ENCODE measurements at places on chromosomes 4 and X.

- DNase-seq, result no peak
Observed at GRCh38 chr4:2852481-2852921, 8.9 kb downstream of the ADD1 start.

GRCh38 chr4:5018096-5018495 is 1.2 kb downstream of the CYTL1 start:
- no peak for DNase-seq

DNA sequence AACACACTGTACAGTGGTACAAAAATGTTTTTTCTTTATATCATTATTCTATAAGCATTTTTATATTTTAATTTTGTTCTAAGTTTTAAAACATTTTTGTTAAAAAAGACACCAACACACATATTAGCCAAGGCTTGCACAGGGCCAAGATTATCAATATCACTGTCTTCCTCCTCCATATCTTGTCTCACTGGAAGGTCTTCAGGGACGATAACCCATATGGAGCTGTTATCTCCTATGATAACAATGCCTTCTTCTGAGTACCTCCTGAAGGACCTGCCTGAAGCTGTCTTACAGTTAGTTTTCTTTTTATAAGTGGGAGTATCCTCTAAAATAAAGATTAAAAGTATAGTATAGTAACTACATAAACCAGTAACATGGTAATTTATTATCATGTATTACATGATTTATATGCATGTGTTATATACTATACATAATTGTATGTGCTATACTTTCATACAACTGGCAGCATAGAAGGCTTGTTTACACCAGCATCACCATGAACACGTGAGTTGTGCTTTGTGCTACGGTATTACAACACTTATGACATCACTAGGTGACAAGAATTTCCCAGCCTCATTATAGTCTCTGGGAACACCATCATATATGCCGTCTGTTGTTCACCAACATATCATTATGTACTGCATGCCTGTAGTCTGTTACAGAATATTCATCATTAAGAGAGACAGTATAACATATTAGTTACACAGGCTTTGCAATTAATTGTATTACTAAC is 90.7 kb downstream of the WDFY3 start:
- DNase-seq, result no peak

GRCh38 chr4:1676605-1677525 is 7.2 kb downstream of the FAM53A start:
- DNase-seq, result no peak

GRCh38 chr4:100189820-100190642 is at the start of gene DDIT4L:
Gene DDIT4L (minus strand): TSS chr4:100190468. CDS start chr4:100189983, 485 bp downstream.
- DNase-seq, result peak; percentile 22

DNA sequence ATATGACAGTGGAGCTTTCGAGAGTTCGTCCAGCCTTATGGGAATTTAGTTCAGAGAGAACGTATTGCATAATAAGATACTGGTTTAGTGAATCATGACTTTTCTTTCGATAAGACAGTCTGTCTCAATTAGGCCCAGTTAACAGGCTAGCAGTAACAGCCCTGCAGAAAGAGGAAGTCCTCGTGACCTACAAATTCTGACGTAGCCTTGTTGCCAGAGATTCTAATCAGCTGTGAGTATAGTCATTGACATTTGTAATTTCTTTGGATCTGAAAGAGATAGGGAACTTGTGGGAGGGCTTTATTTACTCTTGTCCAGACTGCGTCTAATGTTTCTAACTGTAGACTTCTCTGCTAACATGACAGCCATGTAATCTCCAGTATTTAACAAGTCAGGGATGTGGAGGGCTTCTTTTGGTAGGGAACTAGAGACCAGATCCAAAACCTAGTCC is 15.8 kb downstream of the ART3 start:
- DNase-seq, result peak; percentile 26

- peak; percentile 52 for DNase-seq
Observed at GRCh38 chr4:169485791-169486742, 126.3 kb downstream of the NEK1 start.

- DNase-seq, result no peak
Observed at GRCh38 chr4:123966990-123967769, 570.6 kb downstream of the SPRY1 start.

DNA sequence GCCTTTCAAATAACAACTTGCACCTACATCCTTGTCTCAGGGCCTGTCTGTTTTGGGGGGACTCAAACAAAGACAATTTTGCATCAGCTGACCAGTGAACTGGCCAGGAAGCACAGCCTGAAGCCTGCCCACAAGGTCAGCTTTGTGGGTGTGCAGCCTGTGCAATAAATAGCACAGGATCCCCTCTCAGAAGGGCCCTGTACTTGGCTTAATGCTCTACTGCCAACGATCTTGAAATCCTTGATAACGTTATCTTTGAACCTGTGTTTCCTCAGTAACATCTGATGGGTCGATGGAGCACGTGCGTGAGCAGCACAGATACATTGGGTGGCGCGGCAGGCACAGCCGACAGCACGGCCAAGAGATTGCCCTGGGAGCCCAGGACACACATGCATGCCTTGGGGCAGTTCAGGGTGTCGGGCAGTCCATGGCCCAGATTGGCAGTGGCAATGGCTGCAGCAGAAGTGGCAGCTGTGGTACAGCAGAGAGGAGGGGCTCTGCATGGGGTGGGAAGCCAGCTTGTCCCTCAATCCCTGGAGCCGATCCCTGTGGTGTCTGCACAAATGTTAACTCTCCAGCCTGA is 58.8 kb upstream of the ATP6AP2 start:
- DNase-seq, result no peak

- DNase-seq, result no peak
Observed at GRCh38 chr4:70297576-70297975, 37.2 kb upstream of the CABS1 start.

DNA sequence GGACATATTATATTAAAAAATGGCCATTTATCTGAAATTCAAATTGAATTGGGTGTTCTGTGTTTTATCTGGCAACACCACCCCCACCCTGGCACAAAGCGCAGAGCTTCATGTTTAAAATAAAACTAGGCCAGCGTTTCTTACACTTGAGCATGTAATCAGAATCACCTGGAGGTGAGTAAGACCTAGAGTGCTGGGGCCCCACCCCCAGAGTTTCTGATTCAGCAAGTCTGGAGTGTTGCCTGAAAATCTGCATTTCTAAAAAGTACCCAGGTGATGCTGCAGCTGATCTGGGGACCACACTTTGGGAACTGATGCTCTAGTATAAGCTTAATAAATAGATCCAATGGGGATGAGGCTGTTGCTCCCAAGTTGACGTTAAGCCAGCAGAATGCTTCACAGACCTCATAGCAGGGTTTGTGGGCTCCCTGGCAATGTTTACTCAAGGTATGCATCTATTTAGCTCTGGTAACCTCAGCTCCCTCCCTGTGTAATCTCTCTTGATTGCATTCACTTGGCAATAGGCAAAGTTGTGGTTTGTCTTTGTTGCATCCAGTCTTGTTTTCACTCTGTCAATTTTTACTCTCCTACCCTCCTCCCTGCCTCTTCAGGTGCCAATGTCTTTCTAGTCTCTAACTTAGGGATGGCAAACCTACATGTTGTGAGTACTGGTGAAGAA is 99.8 kb upstream of the TEX13D start:
- DNase-seq, result peak; percentile 84

- no peak for DNase-seq
Observed at GRCh38 chr4:56077676-56078075, 128.9 kb downstream of the CEP135 start.

DNA sequence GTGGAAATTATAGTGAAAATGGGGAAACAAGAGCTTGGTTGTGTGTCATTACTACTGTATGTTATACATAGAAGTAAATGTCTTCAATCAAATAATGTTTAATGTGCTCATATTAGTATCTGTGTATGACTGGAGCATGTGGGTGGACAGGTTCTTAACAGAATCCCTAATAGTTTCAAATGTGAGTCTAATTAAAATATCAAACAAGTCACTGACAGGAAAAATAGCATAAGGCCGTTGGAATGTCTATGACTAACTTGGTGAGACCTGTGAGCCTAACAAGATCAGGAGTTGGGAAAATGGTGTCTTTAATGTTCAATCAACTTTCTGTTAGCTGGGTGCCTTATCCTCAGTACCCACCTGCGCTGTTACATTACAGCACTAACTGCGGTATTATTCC is 6.2 kb upstream of the CXCL3 start:
- DNase-seq, result no peak

DNA sequence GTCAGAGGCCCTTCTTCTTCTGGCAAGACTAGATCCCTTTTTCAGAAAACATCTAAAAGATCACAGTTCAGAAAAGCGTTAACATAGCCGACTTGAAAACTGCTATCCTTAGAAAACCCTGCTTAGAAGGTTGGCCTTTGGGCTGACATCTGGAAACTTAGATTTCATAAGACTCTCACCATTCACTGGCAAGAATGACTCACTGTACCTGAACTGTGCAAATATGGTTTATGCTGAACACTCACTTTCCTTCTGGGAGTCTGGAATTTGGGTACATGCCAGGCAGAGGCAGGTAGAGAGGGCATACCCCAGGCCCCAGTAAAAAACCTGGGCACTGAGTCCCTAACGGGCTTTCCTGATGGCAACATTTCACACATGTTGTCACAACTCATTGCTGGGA is 88.8 kb upstream of the GPC3 start:
- no peak for DNase-seq

DNA sequence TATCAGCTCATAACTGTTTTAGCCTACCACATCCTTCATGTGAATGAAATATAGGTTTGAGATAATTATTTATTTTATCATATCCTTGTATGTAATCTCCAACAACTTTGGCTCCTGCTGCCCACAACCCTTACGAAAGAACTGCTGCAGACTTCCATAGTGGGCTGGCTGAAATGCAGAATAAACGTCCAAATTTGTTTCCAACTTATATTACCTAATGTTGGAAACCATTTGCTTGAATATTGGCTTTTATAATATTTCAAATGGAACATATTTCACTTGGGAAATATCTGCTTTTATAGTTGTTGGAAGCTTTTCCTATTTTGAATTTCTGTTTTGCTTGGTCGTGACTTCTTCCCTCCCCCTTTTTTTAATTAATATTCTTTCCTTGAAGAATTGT is 45.0 kb upstream of the ITM2A start:
- no peak for DNase-seq

DNA sequence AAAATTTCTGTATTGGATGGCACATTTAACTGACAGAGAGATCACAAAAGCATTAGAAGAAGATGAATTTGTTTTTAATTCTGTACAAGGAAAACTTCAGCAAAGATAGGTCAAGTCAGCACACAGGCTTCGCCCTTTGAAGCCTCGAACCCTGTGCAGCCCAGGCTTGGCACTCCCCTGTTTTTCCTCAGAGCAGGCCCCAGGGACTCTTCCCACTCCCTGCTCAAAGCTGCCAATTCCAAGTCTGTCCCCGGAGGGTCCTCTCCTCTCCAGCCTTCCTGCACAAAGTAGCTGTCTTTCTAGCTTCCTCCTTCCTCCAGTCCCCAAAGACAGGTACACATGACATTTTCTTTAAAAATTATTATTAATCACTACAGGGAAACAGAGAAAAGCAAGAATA is 466.3 kb downstream of the PPARGC1A start:
- no peak for DNase-seq

GRCh38 chr4:87697945-87698344 is 47.9 kb downstream of the DMP1 start:
- DNase-seq, result no peak

- DNase-seq, result no peak
Observed at GRCh38 chr4:123055943-123056342, 133.5 kb upstream of the NUDT6 start.

GRCh38 chr4:74255096-74255495 is 53.2 kb upstream of the EPGN start:
- DNase-seq, result no peak

DNA sequence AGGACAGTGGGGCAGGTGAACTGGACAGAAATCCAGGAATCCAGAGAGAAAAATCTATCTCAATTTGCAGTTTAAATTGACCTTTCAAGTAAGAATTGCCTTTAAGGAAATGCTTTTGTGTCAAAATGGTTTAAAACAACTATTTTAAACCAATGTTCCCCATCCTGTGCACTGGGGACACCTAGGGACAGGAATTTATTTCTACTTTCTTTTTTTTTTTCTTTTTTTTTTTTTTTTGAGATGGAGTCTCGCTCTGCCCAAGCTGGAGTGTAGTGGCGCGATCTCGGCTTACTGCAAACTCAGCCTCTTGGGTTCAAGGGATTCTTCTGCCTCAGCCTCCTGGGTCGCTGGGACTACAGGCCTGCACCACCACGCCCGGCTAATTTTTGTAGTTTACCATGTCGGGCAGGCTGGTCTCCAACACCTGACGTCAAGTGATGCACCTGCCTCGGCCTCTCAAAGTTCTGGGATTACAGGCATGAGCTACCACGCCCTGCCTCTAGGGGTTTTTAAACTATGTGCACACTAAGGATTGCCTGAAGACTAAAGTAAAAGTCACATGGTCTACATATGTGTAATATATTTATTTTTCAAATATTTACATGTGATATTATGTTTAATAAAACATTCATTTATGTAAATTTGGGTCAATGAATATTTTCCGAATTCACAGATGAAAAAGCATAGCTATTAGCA is 1213.4 kb downstream of the STIM2 start:
- DNase-seq, result no peak

- no peak for DNase-seq
Observed at GRCh38 chr4:148795156-148795864, 353.1 kb upstream of the NR3C2 start.

DNA sequence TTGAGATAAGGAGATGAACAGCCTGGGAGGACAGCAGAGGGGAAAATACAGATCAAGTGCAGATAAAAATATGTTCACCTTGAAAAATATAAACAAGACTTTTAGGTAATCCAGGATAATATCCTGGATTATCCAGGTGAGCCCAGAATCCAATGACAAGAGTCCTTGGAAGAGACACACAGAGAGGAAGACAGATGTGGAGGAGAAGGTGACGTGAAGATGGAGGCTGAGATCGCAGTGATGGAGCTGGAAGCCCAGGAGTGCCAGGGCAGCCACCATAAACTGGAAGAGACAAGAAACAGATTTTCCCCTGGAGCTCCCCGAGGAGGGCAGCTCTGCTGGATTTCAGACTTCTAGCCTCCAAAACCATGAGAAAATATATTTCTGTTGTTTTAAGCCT is 230.7 kb downstream of the UNC5C start:
- DNase-seq, result no peak

- no peak for DNase-seq
Observed at GRCh38 chr4:173652283-173652931, 122.4 kb upstream of the HAND2 start.

- DNase-seq, result no peak
Observed at GRCh38 chrX:42384956-42385355, 393.0 kb downstream of the PPP1R2C start.

- no peak for DNase-seq
Observed at GRCh38 chr4:37524267-37524666, 161.9 kb downstream of the RELL1 start.

GRCh38 chrX:98795636-98796035 is 1614.4 kb downstream of the PCDH19 start:
- DNase-seq, result no peak

GRCh38 chr4:183966371-183966770 is 61.3 kb downstream of the STOX2 start:
- DNase-seq, result no peak

All from activated CD4-positive, alpha-beta T cell treated with anti-CD3 and anti-CD28 coated beads, Interleukin-10, Interleukin-2, amounts not matched to agents 100 ng/mL and 50 ng/mL, durations not matched to agents 16 hours and 8 hours (primary cell).